ENCODE measurements at places on chromosomes 13 and 19. TPM values are rescaled to one million over a fixed set of nuclear protein-coding genes. Genes with fewer than 3 reads are reported as not detected.
A peak's percentile ranks its signal among the peaks of the same experiment; 100 is the strongest.

The HCN2 gene
- 8.0 TPM for total RNA-seq

The SIGLEC8 gene
- total RNA-seq = 34.0 TPM

The ZSCAN5A gene
- 5.0 TPM for total RNA-seq

The ELANE gene
- 0.74 TPM for total RNA-seq

DNA sequence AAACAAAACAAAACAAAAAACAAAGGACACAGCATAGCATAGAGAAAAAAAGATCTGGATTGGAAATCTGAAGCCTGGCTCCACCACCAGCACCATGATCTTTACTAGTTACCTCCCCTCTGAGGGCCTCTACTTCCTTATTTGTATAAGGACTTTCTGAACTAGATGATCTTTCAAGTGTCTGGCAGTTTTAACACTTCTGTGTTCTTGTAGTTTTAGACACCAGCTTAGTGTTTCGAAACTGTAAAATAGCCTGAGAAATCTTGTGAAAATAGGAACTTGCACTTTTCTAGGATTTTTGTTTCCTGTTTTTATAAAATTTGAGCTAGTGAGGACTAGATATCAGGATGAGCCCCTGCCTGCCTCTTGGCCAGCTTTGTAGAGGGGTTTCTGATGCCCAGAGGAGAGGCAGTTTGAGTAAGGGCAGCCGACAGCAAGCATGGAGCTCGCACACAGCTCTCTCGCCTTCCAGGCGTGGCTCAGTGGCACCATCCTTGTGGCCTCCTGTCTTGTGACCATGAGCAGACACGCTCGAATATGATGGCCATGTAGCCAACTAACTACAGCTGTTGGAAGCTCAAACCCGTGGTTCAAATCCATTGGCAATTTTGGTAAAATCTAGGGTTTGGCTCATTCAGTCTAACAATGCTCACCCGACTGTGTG is 319.0 kb downstream of the KCNRG start:
- no peaks in the 10 kb centered on the region for H3K36me3 ChIP-seq
- H3K27me3 ChIP-seq = no peaks in the 10 kb centered on the region
- no peak overlapping the region for H3K4me3 ChIP-seq
- H3K4me1 ChIP-seq = no peaks in the 10 kb centered on the region

DNA sequence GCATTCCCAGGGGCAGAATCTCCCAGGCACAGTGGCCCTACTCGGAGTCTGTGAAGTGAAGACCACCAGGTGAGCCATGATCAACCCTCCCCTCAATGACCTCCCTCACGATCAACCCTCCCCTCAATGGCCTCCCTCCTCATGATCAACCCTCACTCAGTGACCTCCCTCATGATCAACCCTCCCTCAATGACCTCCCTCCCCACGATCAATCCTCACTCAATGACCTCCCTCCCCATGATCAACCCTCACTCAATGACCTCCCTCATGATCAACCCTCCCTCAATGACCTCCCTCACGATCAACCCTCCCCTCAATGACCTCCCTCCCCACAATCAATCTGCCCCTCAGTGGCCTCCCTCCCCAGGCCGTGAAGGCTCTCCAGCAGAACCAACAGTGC is 32.1 kb downstream of the SBNO2 start:
- no peak overlapping the region for H3K27ac ChIP-seq
- no peaks in the 10 kb centered on the region for H3K4me1 ChIP-seq
- H3K36me3 ChIP-seq = peaks cover 48% of the 10 kb centered on the region
- H3K27me3 ChIP-seq = no peaks in the 10 kb centered on the region
- no peak for DNase-seq
- H3K4me3 ChIP-seq = no peak overlapping the region

DNA sequence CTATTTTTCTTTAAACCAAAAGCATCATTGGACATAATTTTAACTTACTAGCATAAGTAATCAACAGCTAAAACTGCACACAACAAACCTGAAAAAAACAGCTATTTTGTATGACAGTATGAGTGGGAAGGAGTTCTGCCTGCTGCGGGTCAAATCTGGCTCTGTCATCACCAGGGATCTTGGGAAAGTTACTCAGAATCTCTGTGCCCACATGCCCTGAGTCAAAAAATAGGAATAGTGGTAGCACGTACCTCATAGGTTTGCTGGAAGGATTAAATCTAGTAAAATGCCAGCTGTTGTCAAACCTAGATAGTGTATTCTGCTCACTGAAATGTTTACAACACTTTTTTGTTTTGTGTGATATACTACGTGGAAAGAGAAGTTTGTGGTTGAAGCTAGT is 1.1 kb downstream of the CLN5 start:
- no peak overlapping the region for H3K4me3 ChIP-seq
- H3K27me3 ChIP-seq = no peaks in the 10 kb centered on the region
- no peaks in the 10 kb centered on the region for H3K4me1 ChIP-seq
- H3K27ac ChIP-seq = peak overlapping the region; percentile 97
- no peaks in the 10 kb centered on the region for H3K36me3 ChIP-seq

DNA sequence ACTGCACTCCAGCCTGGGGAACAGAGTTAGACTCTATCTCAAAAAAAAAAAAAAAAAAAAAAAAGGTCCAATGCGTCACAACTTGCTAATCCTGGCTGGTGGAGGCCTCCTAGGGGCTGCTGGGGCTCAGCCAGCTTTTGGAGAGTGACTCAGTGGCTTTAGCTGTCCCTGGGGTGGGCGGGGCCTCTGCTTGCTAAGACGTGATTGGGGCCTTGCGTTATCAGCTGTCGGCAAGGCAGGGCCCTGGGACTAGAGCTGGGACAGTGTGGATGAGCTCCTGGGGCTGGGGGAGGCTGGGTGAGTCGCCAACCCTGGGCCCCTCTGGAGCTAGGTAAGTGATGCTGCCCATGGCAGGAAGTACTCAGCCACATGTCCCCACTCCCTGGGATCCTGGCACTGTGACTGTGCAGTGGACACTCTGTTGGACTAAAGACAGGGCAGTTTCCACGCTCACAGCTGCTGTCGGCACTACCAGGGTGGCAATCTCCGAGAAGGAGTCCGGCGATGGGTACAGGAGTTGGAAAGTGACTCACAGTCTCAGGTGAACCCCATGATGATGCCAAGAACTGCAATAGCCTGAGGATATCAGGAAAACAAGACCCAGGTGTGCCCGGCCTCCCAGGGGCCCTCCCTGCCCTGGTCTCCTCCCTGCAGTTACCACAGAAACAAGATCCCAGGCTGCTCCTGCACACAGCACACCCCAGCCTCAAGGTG is 32.2 kb downstream of the F2RL3 start:
- H3K27ac ChIP-seq = no peak overlapping the region
- peak; percentile 85 for DNase-seq
- H3K4me3 ChIP-seq = no peak overlapping the region
- no peaks in the 10 kb centered on the region for H3K27me3 ChIP-seq

DNA sequence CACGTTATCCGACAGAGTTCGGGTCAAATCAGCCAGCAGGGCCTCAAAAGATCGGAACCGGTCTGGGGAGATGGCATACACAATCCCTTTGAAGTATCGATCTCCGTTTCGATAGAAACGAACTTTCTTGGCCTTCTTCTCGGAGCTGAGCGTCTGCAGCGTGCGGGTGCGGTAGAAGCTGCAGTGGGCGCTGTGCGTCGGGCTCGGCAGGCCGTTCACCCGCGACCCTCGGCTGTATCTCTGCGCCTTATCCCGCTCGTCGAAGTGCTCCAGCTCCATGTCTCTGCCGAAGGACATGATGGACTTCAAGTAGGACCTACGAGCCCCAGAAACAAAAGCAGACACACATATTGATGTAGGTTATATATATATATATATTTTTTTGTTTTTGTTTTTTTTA is 5.3 kb downstream of the DCLK1 start:
- peaks cover 9% of the 10 kb centered on the region for H3K27me3 ChIP-seq
- H3K27ac ChIP-seq = no peak overlapping the region
- DNase-seq = no peak
- no peak overlapping the region for H3K4me3 ChIP-seq
- no peaks in the 10 kb centered on the region for H3K36me3 ChIP-seq
- peaks cover 10% of the 10 kb centered on the region for H3K4me1 ChIP-seq

DNA sequence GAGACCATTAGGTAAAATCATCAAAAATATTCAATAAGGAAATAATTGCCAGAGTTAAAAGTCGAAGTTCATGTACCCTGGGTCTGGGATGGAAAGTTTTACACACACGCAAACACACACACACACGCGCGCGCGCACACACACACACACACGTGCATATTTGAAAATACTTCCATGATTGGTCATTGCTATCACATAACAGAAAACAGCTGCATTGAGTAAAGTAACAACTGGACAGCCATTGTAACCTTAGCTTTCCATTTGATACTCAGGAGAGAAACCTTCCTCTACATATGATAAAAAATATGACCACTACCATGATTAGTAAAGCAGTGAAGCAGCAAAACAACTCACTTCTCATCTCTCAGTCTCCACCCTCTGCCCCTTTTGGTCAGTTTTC is 490.0 kb upstream of the SGCG start:
- H3K36me3 ChIP-seq = no peaks in the 10 kb centered on the region
- no peak overlapping the region for H3K4me3 ChIP-seq
- no peak overlapping the region for H3K27ac ChIP-seq
- no peak for DNase-seq
- no peaks in the 10 kb centered on the region for H3K27me3 ChIP-seq

GRCh38 chr13:70795484-70795883 is 687.2 kb upstream of the KLHL1 start:
- H3K4me3 ChIP-seq = no peak overlapping the region
- no peaks in the 10 kb centered on the region for H3K27me3 ChIP-seq
- no peak overlapping the region for H3K27ac ChIP-seq
- no peaks in the 10 kb centered on the region for H3K36me3 ChIP-seq
- no peak for DNase-seq

GRCh38 chr13:48159826-48160225 is 64.9 kb upstream of the MED4 start:
- no peak overlapping the region for H3K27ac ChIP-seq
- DNase-seq = no peak
- H3K4me1 ChIP-seq = no peaks in the 10 kb centered on the region
- no peaks in the 10 kb centered on the region for H3K36me3 ChIP-seq
- no peak overlapping the region for H3K4me3 ChIP-seq

GRCh38 chr13:39910833-39911232 is 255.4 kb downstream of the COG6 start:
- H3K4me3 ChIP-seq = no peak overlapping the region
- no peak overlapping the region for H3K27ac ChIP-seq
- no peak for DNase-seq
- no peaks in the 10 kb centered on the region for H3K36me3 ChIP-seq
- no peaks in the 10 kb centered on the region for H3K4me1 ChIP-seq

GRCh38 chr13:109989155-109989554 is 202.8 kb upstream of the IRS2 start:
- no peak for DNase-seq
- H3K27me3 ChIP-seq = no peaks in the 10 kb centered on the region
- H3K4me1 ChIP-seq = no peaks in the 10 kb centered on the region

GRCh38 chr19:40610396-40611064 is 9.4 kb downstream of the LTBP4 start:
- peak overlapping the region; percentile 53 for H3K4me3 ChIP-seq
- peaks cover 19% of the 10 kb centered on the region for H3K4me1 ChIP-seq
- peak; percentile 86 for DNase-seq
- H3K27me3 ChIP-seq = no peaks in the 10 kb centered on the region
- H3K36me3 ChIP-seq = no peaks in the 10 kb centered on the region

DNA sequence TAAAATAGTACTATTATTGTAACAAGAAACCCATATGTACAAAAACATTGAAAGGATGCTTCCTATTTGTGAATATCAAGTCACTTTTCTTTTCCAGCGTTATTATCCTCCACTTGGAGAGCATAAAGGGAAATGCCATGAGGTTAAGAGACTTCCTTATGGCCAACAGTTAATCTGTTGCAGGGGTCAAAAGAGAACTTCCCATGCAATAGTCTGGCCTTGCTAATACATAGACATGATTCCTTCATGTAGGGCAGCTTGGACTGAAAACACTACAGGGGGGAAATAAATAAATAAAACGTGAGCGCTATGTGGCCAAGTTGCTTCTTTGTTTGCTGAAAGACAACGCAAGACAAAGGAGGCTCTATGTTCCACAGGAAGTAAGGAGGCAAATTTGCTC is 269.1 kb upstream of the EDNRB start:
- no peaks in the 10 kb centered on the region for H3K27me3 ChIP-seq
- no peaks in the 10 kb centered on the region for H3K36me3 ChIP-seq
- no peaks in the 10 kb centered on the region for H3K4me1 ChIP-seq
- no peak overlapping the region for H3K27ac ChIP-seq
- DNase-seq = no peak

DNA sequence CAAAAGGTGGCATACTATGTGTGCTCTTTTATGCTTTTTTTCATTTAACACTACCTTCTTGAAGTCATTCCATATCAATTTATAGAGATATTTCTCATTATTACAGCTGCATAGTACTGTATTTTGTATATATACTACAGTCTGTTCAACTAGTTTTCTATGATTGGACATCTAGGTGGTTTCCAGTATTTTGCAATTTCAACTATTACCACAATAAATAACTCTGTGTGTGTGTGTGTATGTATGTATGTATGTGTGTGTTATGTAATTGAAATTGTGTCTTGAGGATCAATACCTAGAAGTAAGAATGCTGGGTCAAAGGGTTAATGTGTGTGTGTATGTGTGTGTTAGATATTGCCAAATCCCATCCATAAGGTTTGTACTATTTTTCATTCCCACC is 7.0 kb downstream of the LPAR6 start:
- no peaks in the 10 kb centered on the region for H3K36me3 ChIP-seq
- no peak overlapping the region for H3K4me3 ChIP-seq
- H3K27ac ChIP-seq = peak overlapping the region; percentile 10
- H3K27me3 ChIP-seq = no peaks in the 10 kb centered on the region
- peaks cover 65% of the 10 kb centered on the region for H3K4me1 ChIP-seq
- DNase-seq = no peak

DNA sequence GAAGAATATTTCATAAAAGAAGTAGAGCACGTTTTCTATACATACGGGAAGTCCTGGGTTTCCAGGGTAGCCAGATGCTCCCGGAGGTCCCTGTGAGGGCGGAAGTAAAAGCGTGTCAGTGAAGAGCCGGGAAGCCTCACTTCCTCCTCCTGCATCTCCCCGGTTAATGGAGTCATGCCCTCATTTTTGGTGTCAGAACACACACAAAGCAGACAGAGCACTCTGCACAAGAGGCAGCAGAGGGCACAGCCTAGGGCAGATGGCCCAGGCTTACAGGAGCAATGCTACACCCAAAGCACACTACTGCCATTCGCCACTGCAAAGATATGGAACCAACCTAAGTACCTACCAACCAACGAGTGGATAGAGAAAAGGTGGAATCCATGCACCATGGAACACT is 94.4 kb downstream of the COL4A1 start:
- no peaks in the 10 kb centered on the region for H3K27me3 ChIP-seq
- H3K4me3 ChIP-seq = no peak overlapping the region

GRCh38 chr13:49240017-49240416 is 7.7 kb upstream of the CDADC1 start:
- DNase-seq = peak; percentile 42
- no peak overlapping the region for H3K4me3 ChIP-seq
- H3K27ac ChIP-seq = no peak overlapping the region

- H3K4me1 ChIP-seq = no peaks in the 10 kb centered on the region
- no peaks in the 10 kb centered on the region for H3K36me3 ChIP-seq
- H3K27ac ChIP-seq = no peak overlapping the region
- no peaks in the 10 kb centered on the region for H3K27me3 ChIP-seq
Observed at GRCh38 chr13:26460648-26461047, 96.8 kb upstream of the WASF3 start.
